ENCODE measurements at places on chromosomes 16 and 17.

DNA sequence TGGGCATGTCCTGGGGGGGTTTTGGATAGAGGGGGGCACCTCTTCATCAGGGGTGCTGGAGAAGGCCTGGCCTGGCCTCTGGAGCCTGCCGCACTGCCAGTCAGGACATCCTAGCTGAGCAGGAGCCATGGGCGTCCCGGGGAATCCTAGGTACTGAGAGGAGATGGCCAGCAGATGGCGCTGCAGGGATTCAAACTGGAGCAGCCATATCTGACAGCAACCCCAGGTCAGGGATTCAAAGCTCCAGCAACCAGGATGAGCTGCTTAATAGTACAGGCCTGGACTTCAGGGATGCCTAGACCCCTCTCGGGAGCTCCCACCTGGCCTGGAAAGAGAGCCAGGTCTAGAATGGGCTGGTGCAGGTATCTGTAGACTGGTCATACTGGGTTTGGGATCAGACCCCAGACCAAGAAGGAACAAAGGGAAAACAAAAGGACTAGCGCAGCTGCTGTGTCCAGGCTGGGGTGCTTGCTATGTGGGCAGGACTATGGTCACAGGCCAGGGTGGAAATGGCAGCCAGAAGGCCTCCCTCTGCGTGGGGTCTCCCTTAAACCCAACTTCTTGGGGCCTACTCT lies 306.9 kb upstream of the RBFOX1 start:
- DNase-seq, result peak; percentile 0

GRCh38 chr16:66872943-66873684 lies 7.2 kb upstream of the PDP2 start:
- DNase-seq, result peak; percentile 95

GRCh38 chr16:65671071-65671470 lies 549.2 kb upstream of the CDH11 start:
- DNase-seq, result no peak

GRCh38 chr16:50902457-50902856 lies 160.6 kb downstream of the CYLD start:
- no peak for DNase-seq
